ENCODE measurements at places on chromosomes 11 and 22.

- DNase-seq = no peak
Measured at GRCh38 chr11:11171854-11172253, 181.2 kb downstream of the CSNK2A3 start.

- DNase-seq = no peak
Measured at GRCh38 chr11:47765086-47765485, 2.1 kb downstream of the FNBP4 start.

- DNase-seq = no peak
Measured at GRCh38 chr22:41902932-41903421, 11.9 kb downstream of the SHISA8 start.

DNA sequence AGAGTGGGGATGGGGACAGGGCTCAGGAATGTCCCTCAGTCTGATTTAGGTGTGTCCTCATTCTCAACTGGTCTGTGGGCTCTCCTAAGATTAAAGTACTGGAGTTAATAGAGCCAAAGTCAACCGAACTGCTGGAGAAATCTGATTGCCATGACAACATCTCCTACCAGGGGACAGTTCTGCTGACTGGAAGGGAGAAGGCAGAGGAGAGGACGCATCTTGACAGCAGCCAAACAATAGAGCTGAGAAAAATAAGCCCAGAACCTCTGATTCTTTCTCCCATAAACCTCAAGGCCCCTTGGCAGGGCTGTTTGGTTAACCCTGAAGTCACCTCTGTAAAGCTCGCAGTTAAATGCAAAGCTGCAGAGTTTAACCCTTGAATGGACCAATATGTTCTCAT lies 2.8 kb downstream of the KCTD14 start:
- DNase-seq = no peak

GRCh38 chr11:75264971-75265370 lies 24.4 kb downstream of the TPBGL start:
- DNase-seq = no peak

DNA sequence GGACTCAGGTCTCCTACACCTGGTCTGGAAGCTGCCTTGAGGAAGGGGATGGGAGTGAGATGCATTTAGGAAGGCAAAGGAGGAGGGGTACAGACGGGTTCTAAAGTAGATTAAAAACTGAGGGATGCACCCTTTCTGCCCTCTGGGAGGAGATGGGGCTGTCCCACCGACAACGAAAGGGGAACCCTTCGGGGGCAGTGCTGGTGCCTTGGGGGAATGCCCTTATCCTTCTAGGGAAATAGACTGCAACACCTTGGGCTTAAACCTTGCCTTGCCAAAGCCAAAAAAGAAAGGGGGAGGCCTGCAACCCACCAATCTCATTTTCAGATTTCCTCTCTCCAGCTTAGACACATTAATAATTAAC lies 89.8 kb downstream of the PLEKHA7 start:
- no peak for DNase-seq

DNA sequence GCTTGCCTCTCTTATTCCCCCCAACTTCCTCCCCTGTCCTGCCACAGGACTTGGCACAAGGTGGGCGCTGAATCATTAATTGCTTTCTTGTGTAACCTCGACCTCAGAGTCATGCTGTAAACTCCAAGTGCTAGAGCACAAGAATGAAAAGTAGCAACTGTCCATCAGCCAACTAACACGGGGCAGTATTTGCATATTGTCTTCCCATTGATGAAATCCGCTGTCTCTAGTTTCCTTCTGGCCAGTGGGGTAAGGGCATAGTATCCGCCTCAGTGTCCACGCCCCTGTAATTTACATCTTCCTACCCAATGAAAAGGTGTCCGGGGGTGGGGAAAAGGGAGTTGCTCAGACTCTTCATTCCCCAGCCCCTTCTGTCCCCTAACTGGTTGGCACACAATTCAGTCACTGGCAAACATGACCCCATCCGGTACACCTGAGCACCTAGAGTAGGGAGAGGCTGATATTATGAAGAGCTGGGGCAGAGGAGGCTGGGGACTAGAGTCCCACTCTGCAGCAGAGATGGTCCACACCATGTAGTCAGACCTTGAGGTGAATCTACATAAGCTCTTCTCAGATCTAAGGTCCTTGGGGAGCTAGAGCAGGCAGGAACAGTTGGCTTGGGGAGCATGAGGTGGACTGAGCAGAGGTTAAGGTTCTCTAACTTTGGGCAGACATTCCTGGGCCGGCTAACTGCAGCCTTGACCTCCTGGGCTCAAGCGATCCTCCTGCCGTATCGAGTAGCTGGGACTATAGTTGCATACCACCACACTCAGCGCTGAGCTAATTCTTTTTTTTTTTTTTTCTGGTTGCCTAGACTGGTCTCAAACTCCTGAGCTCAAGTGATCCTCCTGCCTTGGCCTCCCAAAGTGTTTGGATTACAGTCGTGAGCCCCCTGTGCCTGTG lies 6.8 kb upstream of the GGA1 start:
- no peak for DNase-seq

GRCh38 chr22:44133901-44134571 lies 46.7 kb upstream of the PARVG start:
- DNase-seq = no peak

DNA sequence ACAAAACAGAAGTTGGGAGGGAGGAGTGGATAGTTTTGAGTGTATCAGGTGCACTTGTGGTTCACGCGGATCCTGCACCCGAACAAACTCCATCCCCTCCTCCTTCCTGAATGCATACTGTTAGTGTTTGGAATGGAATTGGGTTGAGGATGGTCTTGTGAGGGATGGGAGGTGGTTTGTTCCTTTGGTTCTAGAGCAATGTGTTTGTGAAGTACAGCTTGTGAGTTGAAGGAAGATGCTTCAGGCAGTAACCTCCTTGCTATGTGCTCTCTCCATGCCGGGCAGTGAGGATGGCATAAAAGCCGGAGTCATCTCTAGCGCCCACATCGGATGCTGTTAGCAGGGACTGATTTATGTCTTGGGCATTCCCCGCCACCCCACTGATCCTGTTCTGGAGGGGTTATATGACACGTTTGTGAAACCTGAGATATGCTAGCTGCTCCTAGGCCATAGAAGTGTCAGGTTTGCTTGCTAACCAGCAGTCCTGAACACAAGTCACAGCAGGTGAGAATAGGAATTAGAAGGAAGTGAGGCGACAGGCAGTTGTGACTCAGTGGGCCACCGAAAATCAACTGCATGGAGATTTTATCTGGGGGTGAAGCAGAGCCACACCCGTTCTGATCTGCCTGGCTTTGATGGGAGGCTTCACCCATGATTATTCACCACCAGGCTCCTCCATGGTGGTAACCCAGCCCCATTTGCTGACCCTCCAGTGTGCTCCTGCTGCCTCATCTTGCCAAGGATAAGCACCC lies 2.2 kb downstream of the BCR start:
- DNase-seq = no peak

- DNase-seq = no peak
Measured at GRCh38 chr11:117210620-117211019, 11.4 kb downstream of the TAGLN start.

DNA sequence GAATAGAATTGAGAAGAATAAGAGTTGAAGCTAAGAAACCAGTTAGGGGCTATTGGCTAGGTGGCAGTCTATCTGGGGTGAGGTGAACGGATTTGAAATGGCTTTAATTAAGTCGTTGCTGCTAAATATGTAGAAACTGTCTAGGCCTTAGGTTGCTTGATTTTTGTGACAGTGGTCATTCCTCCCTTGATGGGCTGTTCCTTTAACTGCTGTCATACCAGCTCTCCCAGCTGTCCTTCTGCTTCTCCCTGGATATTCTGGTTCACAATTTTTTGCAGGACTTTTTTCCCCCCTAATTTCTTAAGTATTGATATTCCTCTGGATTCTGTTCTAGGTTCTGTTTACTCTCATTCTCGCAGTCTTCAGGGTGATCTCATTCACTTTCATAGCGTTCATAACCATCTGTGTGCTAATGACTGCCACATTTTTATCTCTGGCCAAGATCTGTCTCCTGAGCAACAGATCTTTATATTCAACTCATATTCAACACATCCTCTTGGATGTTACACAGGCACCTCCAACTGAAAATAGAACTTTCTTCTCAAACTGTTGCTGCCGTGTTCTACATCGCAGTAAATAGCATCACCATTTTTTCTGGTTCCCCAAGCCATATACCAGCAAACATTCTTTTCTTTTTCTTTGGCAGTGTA lies 134.1 kb downstream of the UVRAG start:
- no peak for DNase-seq

DNA sequence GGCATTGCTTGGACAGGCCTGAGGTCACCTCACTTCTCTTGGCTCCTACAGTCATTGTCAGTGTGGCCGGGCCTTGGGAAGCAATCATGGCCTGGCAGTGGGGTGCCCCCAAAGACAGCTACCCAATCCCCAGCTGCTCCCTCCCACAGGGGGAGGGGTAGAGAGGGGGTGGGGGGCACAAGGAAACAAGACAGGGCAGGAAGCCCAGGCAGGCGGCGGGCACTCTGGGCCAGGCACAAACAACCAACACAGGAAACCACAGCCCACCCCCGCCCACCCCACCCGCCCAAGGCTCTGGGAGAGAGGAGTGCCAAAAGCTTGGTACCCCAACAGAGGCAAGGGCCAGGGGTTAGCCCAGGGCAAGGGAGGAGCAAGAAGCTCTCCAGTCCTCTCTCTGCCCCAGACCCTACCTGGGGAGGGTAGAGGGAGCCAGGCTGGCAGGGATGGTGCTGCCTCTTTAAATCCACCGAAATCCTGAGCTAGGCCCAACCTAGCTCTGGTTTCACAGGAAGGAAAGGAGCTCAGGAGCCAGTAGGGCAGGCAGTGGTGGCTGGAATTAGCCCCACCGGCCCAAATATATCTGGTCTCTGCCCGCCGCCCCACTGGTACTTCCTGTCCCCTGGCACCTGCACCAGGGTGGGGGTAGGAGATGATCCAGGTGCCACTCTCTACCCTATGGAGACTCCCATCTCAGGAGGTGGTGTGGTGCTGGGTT lies 12.2 kb downstream of the BCL9L start:
- DNase-seq = no peak

- no peak for DNase-seq
Measured at GRCh38 chr11:68275721-68276507, 4.1 kb upstream of the C11orf24 start.

DNA sequence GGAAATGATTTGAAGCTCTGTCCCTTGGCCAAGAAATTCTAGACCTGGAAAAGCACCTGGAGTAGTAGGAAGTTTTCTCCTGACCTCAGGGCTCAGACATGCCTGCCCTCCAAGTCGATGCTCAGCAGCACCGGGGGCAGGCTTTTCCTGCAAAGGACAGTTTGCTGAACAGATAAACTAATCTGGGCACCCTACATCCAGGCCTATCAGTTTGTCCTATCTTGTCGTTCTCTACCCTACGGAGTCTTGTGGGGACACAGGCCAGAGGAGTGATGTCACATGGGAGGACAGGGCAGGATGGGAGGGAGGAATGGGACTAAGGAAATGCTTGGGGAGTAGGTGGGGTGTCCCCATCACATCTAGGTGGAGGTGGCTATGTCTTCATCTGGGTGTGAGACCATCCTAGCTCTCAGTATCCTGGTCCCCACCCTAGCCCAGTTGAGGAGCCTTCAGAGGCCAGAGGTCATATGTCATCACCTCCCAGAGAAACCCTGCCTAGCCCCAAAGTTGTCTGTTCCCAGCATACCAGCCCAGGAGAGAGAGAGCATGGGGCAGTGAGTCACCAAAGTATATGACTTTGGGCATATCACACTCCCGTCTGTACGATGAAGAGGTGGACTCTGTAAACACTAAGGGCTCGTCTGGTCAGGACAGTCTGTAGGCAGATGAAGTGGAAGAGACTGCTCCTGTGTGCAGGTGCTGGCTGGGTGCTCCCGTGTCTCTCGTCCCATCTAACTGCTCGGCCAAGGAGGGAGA lies 18.1 kb upstream of the FCHSD2 start:
- no peak for DNase-seq

GRCh38 chr11:100777736-100778135 lies 90.6 kb downstream of the ARHGAP42 start:
- DNase-seq = no peak

GRCh38 chr11:27470826-27471588 lies 1.6 kb downstream of the LGR4 start:
- no peak for DNase-seq

DNA sequence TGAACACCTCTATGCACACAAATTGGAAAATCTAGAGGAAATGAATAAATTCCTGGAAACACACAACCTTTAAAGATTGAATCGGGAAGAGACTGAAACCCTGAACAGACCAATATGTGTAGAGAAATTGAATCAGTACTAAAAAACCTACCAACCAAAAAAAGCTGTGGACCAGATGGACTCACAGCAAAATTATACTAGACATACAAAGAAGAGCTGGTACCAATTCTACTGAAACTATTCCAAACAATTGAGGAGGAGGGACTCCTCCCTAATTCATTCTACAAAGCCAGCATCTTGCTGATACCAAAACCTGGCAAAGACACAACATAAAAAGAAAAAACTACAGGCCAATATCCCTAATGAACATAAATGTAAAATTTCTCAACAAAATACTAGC lies 54.4 kb upstream of the SEZ6L start:
- no peak for DNase-seq

DNA sequence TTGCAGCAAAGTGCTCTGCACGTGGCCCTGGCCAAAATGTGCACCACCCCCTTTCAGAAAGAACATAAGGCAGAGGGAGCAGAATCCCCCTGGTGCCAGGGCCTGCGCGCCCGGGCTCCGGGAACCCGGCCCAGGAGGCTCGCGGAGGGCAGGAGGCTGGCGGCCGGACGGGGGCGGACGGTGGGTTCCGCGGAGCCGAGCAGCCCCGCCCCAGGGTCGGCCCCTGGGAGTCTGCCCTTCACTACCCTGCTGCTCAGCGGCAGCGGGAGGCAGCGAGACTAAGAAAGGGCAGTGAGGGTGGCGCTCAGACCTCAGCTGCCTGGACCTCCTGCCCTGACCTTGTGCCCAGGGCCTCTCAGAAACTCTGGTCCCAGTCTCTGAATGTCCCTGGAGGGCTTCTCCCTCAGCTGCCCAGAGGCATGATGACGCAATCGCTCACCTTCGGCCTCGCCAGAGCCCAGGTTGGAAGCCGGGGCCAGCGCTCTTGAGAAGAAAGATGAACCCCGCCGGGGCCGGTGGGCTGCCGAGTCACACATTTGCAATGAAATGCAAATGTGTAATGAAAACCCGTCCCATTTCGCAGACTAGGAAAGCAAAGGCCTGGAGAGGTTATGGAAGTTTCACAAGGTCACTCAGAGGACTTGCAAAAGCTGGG lies 1.1 kb upstream of the CLMP start:
- no peak for DNase-seq

All from SK-N-MC (cell line).